ENCODE measurements at places on chromosomes 3 and 15. TPM values are rescaled to one million over a fixed set of nuclear protein-coding genes. Genes with fewer than 3 reads are reported as not detected.

Gene MUSTN1
- total RNA-seq, result 1.4 TPM

Gene HEXA
- 122 TPM for total RNA-seq

- H3K36me3 ChIP-seq, result no peaks in the 10 kb centered on the region
- no peak for DNase-seq
- no peak overlapping the region for H3K4me3 ChIP-seq
- H3K27me3 ChIP-seq, result no peaks in the 10 kb centered on the region
- H3K4me1 ChIP-seq, result no peaks in the 10 kb centered on the region
- no peak overlapping the region for H3K27ac ChIP-seq
Observed at GRCh38 chr3:8286749-8287148, 214.9 kb upstream of the LMCD1 start.

GRCh38 chr3:49882166-49882565 lies 12.5 kb upstream of the CAMKV start:
- no peaks in the 10 kb centered on the region for H3K36me3 ChIP-seq
- H3K27me3 ChIP-seq, result peaks cover 15% of the 10 kb centered on the region
- H3K4me1 ChIP-seq, result no peaks in the 10 kb centered on the region
- H3K27ac ChIP-seq, result no peak overlapping the region

GRCh38 chr15:87144775-87145174 lies 1065.1 kb downstream of the AGBL1 start:
- no peaks in the 10 kb centered on the region for H3K4me1 ChIP-seq
- no peak overlapping the region for H3K27ac ChIP-seq

DNA sequence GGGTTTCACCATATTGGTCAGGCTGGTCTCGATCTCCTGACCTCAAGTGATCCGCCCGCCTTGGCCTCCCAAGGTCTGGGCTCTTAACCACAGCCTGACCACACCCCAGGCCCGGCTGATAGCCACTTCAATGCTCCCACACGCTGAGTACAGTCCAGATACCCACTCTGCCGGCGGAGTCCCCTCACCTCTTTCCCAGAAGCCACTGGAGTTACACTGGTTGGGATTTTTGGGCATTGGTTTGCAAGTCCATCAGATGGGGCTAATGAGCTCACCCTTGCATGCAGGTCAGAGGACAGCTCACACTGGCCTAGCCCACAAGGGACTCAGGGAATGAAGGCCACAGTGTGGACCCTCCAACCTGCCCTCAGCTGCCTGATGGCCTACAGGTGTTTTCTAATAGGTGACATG lies 60.1 kb downstream of the IQSEC1 start:
- no peak overlapping the region for H3K4me3 ChIP-seq
- peak; percentile 59 for DNase-seq
- peaks cover 32% of the 10 kb centered on the region for H3K4me1 ChIP-seq
- H3K27me3 ChIP-seq, result no peaks in the 10 kb centered on the region

DNA sequence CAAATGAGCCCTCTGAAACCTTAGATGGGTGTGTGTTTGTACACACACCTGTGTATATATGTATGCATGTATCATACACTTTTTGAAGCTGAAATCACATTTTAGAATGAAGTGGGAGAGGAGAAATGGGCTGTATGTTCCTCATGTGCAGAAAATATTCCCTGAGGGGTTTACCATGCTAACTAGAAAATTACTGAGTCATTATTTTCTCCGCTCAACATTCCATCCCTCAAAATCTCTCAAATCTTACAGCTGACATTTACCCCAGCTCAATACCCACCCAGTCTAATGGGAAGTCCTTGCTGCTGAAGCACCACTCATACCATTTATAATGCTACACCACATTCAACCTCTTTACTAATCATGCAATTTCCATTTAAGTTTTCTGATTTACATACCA lies 138.6 kb downstream of the P2RY1 start:
- H3K4me1 ChIP-seq, result no peaks in the 10 kb centered on the region
- no peak overlapping the region for H3K27ac ChIP-seq
- no peak for DNase-seq
- H3K36me3 ChIP-seq, result no peaks in the 10 kb centered on the region
- no peaks in the 10 kb centered on the region for H3K27me3 ChIP-seq

GRCh38 chr15:101156509-101157159 lies 95.2 kb downstream of the CHSY1 start:
- no peaks in the 10 kb centered on the region for H3K27me3 ChIP-seq
- H3K4me1 ChIP-seq, result peaks cover 11% of the 10 kb centered on the region
- no peaks in the 10 kb centered on the region for H3K36me3 ChIP-seq
- no peak overlapping the region for H3K4me3 ChIP-seq

- no peaks in the 10 kb centered on the region for H3K27me3 ChIP-seq
- peak; percentile 92 for DNase-seq
- no peak overlapping the region for H3K4me3 ChIP-seq
- H3K4me1 ChIP-seq, result peaks cover 26% of the 10 kb centered on the region
- peak overlapping the region; percentile 50 for H3K27ac ChIP-seq
Observed at GRCh38 chr3:126932188-126932931, 50.6 kb upstream of the PLXNA1 start.

DNA sequence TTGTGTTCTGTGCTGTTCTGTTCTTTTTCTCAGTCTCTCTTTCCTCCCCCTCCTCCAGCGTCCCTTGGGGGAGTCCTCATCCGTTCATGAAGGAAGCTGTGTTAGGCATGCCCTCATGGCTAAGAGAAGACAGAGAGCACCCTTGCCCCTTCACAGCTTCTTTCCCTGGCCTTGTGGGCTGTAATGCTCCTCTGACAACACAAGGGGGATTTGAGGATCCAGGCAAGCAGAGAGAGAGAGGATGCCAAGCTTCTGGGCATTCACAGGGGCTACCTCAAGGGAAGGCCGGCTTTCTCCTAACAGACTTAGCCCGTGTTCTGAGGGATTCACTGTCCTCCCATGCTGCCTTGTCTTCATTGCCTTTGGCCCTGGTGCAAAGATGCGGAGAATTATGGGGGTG lies 389.5 kb downstream of the LRTM1 start:
- H3K36me3 ChIP-seq, result no peaks in the 10 kb centered on the region
- no peak for DNase-seq
- no peak overlapping the region for H3K4me3 ChIP-seq
- H3K4me1 ChIP-seq, result no peaks in the 10 kb centered on the region
- no peaks in the 10 kb centered on the region for H3K27me3 ChIP-seq
- no peak overlapping the region for H3K27ac ChIP-seq

DNA sequence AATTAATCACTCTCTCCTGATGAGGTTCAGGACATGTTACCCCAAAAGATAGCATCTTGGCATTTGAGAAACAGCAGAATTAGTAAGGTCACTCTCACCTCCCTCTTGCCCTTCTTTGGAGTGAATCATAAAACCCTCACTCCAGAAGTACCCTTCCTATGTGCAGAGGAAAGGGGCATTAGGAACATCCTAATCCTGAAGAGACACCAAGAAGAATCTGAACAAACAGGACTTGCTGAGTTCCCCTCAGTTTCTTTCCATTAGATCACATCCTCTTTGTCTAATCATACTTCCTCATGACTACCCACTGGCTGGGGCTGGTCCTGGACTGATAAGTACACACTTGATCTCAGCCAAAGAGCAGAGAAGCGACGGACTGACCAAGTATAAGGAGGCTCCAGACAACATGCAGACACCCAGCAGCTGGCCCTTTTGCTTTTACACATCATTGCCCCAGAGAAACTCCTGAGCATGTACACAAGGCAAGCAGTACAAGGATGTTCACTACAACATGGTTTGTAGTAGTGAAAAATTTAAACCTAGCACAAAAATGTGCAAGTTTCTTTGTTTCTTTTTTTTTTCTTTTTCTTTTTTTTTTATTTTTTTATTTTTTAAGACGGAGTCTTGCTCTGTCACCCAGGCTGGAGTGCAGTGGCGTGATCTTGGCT lies 15.0 kb upstream of the TM6SF1 start:
- no peaks in the 10 kb centered on the region for H3K4me1 ChIP-seq
- H3K4me3 ChIP-seq, result no peak overlapping the region
- H3K27me3 ChIP-seq, result peaks cover 2% of the 10 kb centered on the region
- DNase-seq, result no peak
- H3K27ac ChIP-seq, result no peak overlapping the region

GRCh38 chr3:30293621-30294240 lies 312.7 kb upstream of the TGFBR2 start:
- peaks cover 35% of the 10 kb centered on the region for H3K4me1 ChIP-seq
- H3K27me3 ChIP-seq, result no peaks in the 10 kb centered on the region
- peak overlapping the region; percentile 81 for H3K27ac ChIP-seq
- DNase-seq, result no peak
- no peak overlapping the region for H3K4me3 ChIP-seq
- H3K36me3 ChIP-seq, result no peaks in the 10 kb centered on the region

DNA sequence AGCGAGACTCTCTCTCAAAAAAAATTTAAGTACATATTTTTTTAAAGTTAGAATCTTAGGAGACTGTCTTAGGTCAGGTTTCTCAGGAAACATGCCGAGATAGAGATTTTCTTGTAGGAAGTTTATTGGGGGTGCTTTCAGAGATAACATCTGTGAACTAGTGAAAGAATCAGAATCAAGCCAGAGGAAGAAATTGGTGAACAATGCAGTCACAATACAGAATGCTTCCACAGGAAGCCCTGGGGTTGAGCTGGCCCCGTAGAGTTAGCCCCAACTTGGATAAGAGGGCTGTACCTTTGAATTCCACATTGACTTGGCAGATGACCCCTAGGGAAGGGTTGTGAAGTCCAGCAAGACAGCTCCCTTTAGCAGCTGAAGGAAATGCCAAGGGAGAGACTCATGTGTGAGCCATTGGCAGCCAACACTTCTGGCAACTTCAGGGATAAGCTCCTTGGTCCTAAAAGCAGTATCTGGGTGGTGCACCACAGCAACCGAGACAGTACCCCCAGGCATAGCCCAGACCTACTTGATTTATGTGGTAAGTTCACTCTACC lies 7.1 kb upstream of the PLCB2 start:
- no peak overlapping the region for H3K4me3 ChIP-seq
- H3K27me3 ChIP-seq, result peaks cover 18% of the 10 kb centered on the region
- H3K27ac ChIP-seq, result no peak overlapping the region

Gene NOX5
- 0.36 TPM for total RNA-seq

- no peaks in the 10 kb centered on the region for H3K4me1 ChIP-seq
- no peak overlapping the region for H3K4me3 ChIP-seq
- DNase-seq, result no peak
Observed at GRCh38 chr15:35054380-35054779, 30.7 kb downstream of the NANOGP8 start.
